PC-3 (cell line): ENCODE measurements at places on chromosomes 5 and 9.
A peak's percentile ranks its signal among the peaks of the same experiment; 100 is the strongest.

DNA sequence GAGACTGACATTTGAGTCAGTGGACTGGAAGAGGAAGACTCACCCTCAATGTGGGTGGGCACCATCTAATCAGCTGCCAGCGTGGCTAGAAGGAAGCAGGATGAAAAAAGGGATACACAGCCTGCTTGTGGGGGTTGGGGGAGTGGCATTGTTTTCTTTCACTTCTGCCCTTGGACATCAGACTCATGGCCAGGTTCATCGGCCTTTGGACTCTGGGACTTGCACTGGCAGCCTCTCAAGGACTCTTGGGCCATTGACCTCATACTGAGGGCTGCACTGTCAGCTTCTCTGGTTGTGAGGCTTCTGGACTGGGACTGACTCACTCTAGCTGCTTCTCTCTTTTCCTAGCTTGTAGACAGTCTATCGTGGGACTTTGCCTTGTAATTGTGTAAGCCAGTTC is 374.9 kb downstream of the TLE1 start:
- H3K4me1 ChIP-seq, result peaks cover 14% of the 10 kb centered on the region
- DNase-seq, result no peak
- H3K36me3 ChIP-seq, result no peaks in the 10 kb centered on the region
- no peaks in the 10 kb centered on the region for H3K27me3 ChIP-seq
- no peak overlapping the region for H3K27ac ChIP-seq

GRCh38 chr9:112793213-112793810 is 42.8 kb downstream of the SNX30 start:
- DNase-seq, result peak; percentile 69
- no peak overlapping the region for H3K4me3 ChIP-seq
- H3K27me3 ChIP-seq, result no peaks in the 10 kb centered on the region
- H3K4me1 ChIP-seq, result no peaks in the 10 kb centered on the region
- no peaks in the 10 kb centered on the region for H3K36me3 ChIP-seq
- H3K27ac ChIP-seq, result no peak overlapping the region

GRCh38 chr9:134328841-134329575 is 2.8 kb downstream of the RXRA start:
- H3K4me1 ChIP-seq, result peaks cover 14% of the 10 kb centered on the region; the same call in 1 of the 2 replicates
- no peaks in the 10 kb centered on the region for H3K36me3 ChIP-seq
- no peak for DNase-seq
- no peak overlapping the region for H3K27ac ChIP-seq
- H3K27me3 ChIP-seq, result no peaks in the 10 kb centered on the region

DNA sequence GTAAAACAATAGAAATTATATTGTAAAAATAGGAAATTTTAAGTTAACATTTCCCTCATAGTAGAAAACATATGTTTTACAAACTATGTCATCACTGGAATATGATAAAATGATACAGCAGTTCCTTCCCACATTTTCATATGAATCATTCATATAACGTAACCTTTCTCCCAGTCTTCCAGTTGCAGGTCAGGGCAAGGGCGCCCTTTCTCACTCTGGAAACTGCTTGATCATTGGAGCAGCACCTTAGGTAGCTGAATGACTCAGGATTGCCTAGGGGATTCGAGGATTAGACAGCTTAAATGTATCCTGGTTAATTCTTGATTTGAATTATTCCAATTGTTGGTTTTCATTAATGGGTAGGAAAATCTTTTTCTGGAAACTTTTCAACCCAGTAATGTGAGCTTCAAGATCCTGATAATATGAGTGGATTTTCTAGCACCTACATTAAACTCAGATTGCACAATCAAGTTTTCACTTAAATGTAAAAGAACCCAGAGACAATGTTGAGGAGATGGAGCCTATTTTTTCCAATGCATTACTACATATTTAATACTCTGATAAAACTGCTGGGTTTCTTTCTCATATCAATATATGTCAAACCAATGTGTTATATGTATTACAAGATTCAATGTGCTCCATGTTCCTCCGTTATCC is 32.6 kb upstream of the ANXA1 start:
- no peaks in the 10 kb centered on the region for H3K36me3 ChIP-seq
- H3K27ac ChIP-seq, result peak overlapping the region; percentile 59
- peaks cover 22% of the 10 kb centered on the region for H3K4me1 ChIP-seq
- peak; percentile 59 for DNase-seq
- no peak overlapping the region for H3K4me3 ChIP-seq

DNA sequence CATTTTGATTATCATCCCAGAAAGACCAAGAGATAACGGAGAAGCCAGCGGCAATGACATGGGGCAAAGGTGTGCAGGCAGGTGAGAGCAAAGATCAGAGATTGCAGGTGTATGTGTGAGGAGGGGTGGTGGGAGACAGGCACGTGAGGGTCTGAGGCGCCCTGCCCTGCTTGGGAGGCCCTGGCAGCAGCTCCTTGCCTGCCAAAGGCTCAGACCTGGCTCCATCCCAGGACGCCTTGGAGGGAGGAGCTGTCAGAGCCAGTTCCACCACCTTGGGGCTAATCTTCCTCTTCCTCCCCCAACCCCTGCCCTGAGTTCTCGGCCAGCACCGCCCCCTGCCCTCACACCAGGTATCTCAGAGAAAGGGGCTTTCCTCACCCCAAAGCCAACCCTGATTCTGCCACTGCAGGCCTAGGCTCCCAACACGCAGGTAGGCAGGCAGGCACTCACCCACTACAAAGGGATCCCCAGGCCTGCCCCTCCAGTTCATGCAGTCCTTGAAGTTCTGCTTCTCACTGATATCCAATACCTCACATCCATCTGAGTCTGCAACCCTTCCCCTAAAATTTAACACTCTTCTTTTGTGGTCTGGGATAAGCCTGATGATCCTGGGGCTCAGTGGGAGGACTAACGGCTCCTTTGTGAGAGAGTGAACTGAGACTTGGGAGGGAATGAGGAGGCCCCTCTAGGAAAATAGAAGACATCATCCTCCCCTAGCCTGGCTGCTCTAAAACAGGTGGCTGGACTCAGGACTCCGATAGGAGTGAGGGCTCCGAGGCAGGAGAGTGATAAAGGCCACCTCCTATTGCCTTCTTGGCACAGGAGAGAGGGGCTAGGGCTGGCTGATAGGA is 1.8 kb downstream of the AQP3 start:
- peak overlapping the region; percentile 75 for H3K27ac ChIP-seq
- DNase-seq, result peak; percentile 29
- no peaks in the 10 kb centered on the region for H3K27me3 ChIP-seq
- H3K36me3 ChIP-seq, result no peaks in the 10 kb centered on the region

DNA sequence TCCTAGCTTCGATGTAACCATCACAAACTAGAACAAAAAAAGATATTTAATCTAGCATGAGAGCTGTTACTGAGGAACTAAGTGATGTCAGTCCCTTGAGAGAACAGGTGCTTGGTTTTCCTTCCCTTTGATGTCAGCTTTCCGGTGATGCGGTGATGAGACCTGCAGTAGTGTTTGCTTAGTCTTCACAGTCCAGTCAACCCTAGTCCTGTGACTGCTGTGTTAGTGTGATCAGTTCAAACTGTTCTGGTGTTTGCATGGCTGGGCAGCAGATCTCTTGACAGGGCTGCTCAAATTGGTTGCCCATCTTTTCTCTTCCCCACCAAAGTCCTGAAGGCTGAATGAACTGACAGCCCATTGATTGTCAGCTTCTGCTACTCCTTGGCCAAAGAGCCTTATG is 608.6 kb upstream of the DAB2 start:
- H3K27me3 ChIP-seq, result no peaks in the 10 kb centered on the region
- DNase-seq, result no peak
- H3K36me3 ChIP-seq, result no peaks in the 10 kb centered on the region
- no peak overlapping the region for H3K4me3 ChIP-seq
- no peaks in the 10 kb centered on the region for H3K4me1 ChIP-seq

DNA sequence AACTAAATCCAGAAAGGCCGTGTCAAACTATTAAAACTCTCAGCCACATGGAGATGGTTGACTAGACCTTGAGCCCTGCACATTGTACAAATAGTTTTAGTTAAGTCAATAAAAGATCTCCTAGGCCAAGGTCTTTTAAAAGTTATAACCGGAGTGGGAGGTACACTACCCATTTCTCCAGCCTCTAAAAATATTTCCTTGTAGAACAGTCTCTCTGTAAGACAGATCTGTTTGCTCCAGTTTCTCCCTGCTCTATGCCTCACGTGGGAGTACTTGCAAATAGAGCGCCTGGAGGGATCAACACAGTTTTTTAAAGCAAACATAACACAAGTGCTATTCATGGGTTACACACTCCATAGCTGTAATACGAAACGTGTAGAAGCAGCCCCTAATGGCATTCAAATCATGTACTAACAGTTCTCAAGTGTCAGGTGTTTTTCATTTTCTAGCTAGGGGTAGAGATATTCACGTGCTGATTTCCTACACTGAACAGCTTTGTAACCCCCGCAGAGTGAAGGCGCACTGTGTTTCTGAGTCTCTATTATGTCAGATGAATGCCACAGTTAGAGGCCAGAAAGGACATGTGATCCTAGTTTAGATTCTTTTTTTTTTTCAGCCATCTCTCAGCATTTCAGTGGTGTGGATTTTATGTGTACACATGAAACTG is 703.4 kb upstream of the GRAMD2B start:
- H3K36me3 ChIP-seq, result no peaks in the 10 kb centered on the region
- DNase-seq, result no peak
- H3K4me3 ChIP-seq, result no peak overlapping the region
- H3K4me1 ChIP-seq, result no peaks in the 10 kb centered on the region; the same call in 1 of the 2 replicates
- no peak overlapping the region for H3K27ac ChIP-seq

DNA sequence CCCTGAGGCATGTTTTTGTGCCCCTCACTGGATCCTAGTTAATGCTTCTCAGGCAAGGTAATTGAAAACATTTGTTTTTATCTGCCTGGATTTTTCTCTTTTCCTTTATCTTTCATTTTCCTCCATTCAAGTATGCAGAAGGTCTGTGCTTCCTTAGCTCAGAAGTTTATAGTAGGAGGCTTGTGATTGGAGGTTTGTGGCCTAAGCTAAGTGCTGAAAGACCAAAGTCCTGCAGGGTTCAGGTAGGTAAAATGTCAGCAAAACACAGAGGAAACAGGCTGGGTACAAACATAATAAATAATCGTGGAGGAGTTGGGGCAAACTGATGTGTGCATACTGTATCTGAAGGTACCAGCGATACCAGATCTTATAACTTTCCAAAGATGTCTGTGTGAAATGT is 230.9 kb upstream of the KLF4 start:
- no peak for DNase-seq
- no peaks in the 10 kb centered on the region for H3K27me3 ChIP-seq

DNA sequence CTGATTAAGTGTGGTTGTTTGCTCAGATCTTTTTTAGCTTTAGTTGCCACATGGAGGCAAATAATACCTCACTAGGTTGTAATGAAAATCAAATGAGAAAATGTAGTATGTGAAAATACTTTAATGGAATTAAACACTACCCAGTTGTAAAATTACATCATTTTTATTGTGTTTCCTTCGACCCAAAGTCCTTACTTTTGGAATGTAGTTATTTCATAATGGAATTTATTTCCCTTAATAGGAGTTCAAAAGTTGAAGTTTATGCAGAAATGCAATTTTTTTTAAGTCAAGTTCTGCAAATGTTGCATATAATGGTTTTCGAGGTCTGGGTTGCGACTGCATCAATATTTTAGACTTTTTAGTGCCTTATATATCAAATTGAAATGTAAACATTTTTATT is 31.0 kb downstream of the TNPO1 start:
- peak overlapping the region; percentile 75; the same call in 1 of the 2 replicates for H3K27ac ChIP-seq
- no peak for DNase-seq
- peaks cover 13% of the 10 kb centered on the region for H3K36me3 ChIP-seq
- H3K4me3 ChIP-seq, result peak overlapping the region; percentile 95
- H3K4me1 ChIP-seq, result peaks cover 32% of the 10 kb centered on the region

DNA sequence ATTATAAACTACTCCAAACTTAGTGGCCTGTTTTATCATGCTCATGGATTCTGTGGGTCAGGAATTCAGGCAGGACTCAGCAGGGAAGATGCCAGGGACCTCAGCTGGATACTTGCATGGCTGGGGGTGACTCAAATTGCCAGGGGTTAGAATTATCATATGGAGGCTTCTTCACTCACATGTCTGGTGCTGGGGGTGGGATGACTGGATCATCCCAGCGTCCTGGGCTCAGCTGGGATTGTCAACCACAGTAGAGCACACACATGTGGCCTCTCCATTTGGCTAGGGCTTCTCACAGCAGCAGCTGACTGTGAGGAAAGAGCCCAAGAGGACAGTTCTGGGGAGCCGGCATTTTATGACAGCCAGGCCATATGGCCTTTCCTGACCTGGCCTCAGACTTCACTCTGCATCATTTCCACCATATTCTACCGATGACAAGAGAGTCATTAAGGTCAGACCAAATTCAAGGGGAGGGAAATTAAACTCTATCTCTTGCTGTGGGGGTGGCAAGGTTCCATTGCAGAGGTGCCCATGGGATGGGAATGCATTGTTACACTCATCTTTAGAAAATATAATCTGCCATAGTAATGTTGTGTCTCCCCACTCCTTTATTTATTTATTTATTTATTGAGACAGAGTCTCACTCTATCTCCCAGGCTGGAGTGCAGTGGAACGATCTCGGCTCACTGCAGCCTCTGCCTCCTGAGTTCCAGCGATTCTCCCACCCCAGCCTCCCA is 5.2 kb upstream of the GRK6 start:
- no peak overlapping the region for H3K27ac ChIP-seq
- DNase-seq, result no peak
- H3K36me3 ChIP-seq, result no peaks in the 10 kb centered on the region
- no peak overlapping the region for H3K4me3 ChIP-seq
- no peaks in the 10 kb centered on the region for H3K27me3 ChIP-seq

GRCh38 chr5:65753189-65753588 is 31.2 kb downstream of the NLN start:
- no peak overlapping the region for H3K4me3 ChIP-seq
- H3K4me1 ChIP-seq, result no peaks in the 10 kb centered on the region
- no peaks in the 10 kb centered on the region for H3K27me3 ChIP-seq
- H3K36me3 ChIP-seq, result no peaks in the 10 kb centered on the region
- DNase-seq, result no peak

DNA sequence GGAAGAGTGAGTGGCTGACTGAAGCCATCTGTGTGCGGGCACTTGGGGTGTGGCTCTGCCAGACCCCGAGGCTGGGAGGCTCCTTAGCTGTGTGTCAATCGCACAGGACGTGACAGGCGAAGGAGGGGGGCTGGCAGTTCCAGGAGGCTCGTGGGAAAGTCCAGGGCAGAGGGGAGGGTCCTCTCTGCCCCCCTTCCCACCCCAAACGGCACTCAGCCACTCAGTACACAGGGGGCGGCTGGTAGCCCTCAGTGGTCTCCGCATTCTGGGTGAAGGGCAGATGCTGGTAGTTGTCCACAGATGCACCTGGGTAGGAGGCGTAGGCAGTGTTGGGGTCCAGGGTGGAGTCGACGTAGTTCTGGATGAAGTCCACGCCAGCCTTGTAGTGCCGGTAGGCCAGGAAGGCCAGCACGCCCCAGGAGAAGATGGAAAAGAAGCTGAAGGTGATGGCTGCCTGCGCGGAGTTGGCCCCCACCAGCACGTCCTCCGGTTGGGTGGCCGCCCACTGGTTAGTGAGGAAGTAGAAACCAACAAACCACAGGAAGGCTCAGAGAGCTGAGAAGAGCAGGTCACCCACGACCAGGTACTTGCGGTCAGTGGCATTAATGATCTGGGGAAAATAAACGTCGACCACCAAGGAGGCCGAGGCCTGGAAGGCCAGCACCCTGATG is 85.4 kb upstream of the CEP78 start:
- H3K4me3 ChIP-seq, result no peak overlapping the region
- H3K4me1 ChIP-seq, result no peaks in the 10 kb centered on the region
- no peak overlapping the region for H3K27ac ChIP-seq
- no peak for DNase-seq
- H3K27me3 ChIP-seq, result no peaks in the 10 kb centered on the region

GRCh38 chr5:14208071-14209021 is 65.2 kb downstream of the TRIO start:
- peaks cover 58% of the 10 kb centered on the region for H3K4me1 ChIP-seq
- no peaks in the 10 kb centered on the region for H3K27me3 ChIP-seq
- H3K36me3 ChIP-seq, result 0 out of 2 replicates have a peak, but pooled peaks cover 6% of the 10 kb centered on the region
- DNase-seq, result peak; percentile 66
